ENCODE measurements at places on chromosomes 13 and 19.

GRCh38 chr13:113288880-113289279 is 8.2 kb upstream of the LAMP1 start:
- DNase-seq, result no peak

- no peak for DNase-seq
These were observed 20.1 kb downstream of the NOTCH3 start for GRCh38 chr19:15180451-15181390.

- DNase-seq, result no peak
These were observed 17.1 kb downstream of the ACTL9 start for GRCh38 chr19:8681345-8682029.

DNA sequence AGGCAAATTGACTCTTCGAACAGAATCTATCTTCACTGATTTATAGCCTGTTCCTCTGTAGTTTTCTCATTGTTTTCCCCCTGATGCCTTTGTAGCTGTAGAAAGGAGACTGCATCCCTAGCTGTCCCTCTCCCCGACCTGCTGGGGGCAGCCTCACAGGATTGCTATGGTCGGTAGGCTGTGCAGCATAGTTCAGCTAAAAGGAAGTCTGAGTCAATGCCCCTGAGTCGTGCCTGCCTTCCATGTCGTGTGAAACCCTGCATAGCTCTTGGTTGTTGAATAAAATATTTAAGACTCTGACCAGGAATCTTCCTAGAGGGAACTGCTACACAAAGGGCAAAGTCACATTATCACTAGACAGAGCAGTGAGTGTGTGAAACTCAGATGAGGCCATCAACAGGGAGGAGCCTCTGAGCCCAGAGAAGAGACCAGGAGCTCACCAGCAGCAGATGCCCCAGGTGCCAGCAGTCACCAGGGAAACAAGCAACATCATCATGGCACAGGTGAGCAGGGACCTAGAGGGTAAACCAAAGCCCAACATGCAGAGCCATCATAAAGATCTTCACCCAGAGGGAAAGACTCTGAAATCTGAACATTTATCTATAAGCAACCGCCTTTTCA is 108.4 kb upstream of the NBEA start:
- no peak for DNase-seq

GRCh38 chr19:11296264-11296663 is 304 bp downstream of the TSPAN16 start:
- DNase-seq, result no peak

Data from activated CD4-positive, alpha-beta T cell treated with anti-CD3 and anti-CD28 coated beads, Interleukin-2, amount 10 ng/mL, durations not matched to agents 24 days and 14 days (primary cell).